ENCODE measurements at places on chromosomes 2 and 18.
A peak's percentile ranks its signal among the peaks of the same experiment; 100 is the strongest.

DNA sequence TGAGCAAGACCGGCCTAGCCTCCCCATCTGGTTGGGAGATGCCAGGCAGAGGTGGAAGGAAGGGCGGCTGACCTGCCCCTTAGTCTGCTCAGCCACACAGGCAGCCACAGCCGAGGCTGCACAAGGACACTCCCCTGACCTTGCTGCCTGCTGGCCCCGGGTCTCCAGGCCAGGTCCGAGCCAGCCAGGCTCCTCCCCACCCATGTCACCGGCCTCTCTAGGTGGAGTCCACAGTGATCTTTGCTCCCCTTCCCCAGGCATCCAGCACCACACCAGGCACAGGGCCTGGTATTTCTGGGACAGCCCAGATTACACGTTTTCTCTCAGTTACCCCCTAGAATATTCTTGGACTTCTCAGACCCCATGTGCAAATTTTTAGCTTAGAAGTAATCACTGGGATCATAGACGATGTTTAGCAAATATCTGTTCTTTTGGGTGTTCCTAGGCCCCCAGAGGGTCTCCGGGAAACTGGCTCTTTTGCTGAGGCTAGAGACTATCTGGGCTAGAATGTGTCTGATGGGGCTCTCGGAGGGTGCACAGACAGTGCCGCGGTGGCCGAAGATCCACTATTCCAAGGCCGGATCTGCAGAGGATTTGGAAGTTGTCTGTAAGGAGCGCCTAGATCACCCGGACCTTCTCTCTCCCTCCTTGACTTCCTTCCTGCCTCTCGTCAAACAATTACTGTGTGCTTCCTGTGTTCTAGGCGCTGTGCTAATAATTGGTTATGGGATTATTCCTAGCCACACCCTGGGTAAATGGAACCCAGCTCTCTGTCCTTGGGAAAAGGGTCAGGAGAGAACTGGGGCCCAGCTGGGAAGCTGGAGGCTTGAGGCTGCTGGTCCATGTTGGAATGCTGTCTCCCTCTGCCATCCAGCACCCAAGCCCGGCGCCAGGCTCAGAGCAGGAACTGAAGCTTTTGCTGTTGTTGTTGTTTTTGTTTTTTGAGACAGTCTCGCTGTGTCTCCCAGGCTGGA, 46.9 kb downstream of the ODC1 start:
- no peak for DNase-seq

- peak; percentile 59 for DNase-seq
Observed at GRCh38 chr2:197498937-197499593, 575 bp downstream of the HSPD1 start.

GRCh38 chr18:50014606-50015005, 180.3 kb downstream of the MYO5B start:
- no peak for DNase-seq

DNA sequence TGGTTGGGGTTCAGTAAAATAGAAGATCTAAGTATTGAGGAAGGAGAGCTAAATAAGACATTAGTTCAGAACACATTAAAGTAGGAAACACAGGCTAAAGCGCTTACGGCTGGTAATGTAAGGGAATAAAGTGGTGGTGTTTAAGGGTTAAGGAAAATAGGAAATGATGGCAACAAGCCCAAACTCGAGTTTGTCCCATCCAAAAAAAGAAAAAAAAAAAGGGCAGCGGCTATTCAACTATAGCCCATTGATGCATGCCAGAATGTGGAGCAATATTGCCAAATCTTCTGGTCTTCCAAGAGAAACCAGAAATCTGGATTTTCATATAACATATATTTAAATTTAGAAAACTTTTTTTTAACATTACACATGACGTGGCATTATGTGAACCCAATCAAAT, 161.0 kb downstream of the ARHGAP15 start:
- no peak for DNase-seq

DNA sequence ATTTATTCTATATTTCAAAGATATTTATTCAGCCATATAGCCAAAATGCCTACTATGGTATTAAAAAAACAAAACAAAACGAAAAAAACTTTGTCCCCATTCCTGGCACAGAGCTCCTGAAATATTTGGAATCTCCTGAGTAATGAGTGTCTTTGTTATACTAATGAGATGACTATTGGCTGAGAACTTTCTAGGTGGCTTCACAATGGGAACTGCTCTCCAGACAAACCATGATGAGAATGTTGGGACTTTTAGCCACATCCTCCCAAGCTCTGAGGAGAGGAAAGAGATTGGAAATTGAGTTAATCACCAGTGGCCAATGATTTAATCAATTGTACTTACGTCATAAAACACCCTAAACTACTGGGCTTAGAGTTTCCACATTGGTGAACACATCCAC, 631.8 kb upstream of the SETBP1 start:
- no peak for DNase-seq

- no peak for DNase-seq
Observed at GRCh38 chr18:22031611-22032010, 137.8 kb upstream of the GATA6 start.

- no peak for DNase-seq
Observed at GRCh38 chr2:3470166-3470651, 49.1 kb downstream of the ADI1 start.

All from C1 segment of cervical spinal cord (tissue), 14 donors.